ENCODE measurements at places on chromosomes 3 and 15.
A peak's percentile ranks its signal among the peaks of the same experiment; 100 is the strongest.

GRCh38 chr15:70494852-70495571 lies 268.3 kb downstream of the UACA start:
- DNase-seq, result no peak

DNA sequence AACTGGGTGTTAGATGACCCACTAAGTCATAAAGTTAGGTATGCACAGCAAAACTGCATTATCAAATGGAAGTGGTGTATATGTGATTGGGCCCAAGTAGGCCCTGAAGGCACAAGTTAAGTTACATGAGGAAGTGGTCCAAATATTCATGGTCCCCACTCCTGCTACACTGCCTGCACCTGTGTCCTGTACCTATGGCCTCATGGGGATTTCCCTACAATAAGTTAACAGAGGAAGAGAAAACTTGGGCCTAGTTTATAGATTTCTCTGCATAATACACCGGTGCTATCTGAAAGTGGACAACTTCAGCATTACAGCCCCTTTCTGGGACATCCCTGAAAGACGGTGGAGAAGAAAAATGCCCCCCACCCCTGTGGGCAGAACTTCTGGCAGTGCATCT lies 41.5 kb downstream of the STRIT1 start:
- no peak for DNase-seq

- no peak for DNase-seq
Observed at GRCh38 chr3:13083898-13084297, 10.7 kb upstream of the IQSEC1 start.

DNA sequence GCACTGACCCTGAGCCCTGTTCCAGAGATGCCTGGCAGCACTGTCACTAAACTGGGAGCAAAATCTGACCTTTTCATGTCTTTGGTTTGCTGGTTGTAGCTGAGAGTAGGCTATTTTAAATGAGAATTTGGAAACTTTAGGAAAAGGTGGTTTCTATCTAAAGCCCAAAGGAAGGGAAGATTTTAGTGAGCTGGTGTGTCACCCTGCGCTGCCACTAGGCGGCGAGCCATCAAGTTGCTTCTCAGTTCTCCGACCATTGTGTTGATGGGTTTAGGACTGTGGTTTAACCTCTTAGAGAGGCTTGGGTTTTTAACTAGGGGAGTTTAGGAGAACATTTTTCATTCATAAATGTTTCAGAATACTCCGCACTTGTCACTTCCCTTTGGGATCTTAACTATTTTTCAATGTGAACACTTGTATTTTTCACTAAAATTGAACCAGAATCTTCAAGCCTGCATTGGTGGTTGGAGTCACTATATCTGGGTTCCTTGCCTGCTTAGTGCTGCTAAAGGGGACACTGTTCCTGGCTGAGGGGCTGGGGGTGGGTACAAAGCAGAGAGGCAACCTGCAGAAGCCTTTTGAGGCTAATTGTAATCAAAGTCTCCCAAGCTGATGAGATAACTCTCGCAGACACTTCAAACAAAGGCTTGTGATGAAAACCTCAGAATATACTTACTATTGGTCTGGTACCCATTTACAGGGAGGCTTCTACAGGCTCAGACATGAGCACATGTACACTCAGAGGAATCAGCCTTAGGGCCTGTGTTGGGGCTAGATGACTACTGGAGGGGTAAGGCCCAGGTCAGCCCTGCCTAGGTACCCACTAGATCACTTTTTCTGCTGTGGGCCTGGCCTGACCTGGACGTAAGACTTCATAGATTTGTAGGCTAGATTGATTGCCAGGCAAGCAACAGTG lies 16.8 kb downstream of the EXOSC7 start:
- no peak for DNase-seq

GRCh38 chr15:80587816-80588456 lies 107.2 kb upstream of the ABHD17C start:
- DNase-seq, result no peak

GRCh38 chr3:15107075-15107947 lies 8.4 kb upstream of the RBSN start:
- no peak for DNase-seq

- DNase-seq, result no peak
Observed at GRCh38 chr3:74801924-74802323, 187.5 kb upstream of the CNTN3 start.

GRCh38 chr15:65362491-65362890 lies 15.3 kb downstream of the IGDCC3 start:
- no peak for DNase-seq

DNA sequence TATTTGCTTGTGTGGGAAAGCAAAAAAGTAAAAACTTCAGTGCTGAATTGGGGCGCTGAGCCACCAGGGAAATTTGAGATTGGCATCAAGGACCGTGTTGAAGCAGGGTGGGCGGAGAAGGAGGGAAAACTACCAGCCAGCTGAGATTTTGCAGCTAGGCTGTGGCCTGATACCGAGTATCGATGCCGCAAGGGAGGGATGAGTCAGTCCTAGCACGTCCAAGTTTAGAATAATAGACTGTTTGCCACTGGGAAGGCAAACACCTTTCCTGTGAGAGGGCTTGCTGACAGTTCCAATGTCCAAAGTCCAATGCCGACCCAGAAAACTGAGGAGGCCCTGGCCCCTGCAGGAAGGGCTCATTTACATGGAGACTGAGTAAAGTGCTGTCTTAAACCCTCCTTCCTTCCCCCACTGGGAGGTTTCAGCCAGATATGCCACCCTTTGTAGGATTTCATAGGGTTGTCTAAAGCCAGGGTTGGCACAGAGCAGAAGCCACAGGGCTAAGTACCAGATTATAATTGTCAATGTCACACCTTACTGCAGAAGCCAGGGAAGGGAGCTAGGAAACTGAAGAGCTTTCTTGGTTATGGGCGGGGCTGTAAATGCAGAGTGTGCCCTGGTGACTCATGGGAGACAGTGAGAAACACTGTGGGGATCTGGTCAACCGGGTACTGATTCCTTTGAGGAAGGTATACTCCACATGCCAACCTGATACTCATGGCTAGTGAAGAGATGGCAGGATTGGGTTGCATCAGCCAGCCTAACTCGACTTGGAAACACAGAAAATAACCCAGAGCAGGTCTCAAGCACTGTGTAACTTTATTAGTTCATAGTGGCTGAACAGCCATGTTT lies 28.4 kb upstream of the PIK3CB start:
- no peak for DNase-seq

- no peak for DNase-seq
Observed at GRCh38 chr15:72365844-72366243, 10.0 kb downstream of the HEXA start.

DNA sequence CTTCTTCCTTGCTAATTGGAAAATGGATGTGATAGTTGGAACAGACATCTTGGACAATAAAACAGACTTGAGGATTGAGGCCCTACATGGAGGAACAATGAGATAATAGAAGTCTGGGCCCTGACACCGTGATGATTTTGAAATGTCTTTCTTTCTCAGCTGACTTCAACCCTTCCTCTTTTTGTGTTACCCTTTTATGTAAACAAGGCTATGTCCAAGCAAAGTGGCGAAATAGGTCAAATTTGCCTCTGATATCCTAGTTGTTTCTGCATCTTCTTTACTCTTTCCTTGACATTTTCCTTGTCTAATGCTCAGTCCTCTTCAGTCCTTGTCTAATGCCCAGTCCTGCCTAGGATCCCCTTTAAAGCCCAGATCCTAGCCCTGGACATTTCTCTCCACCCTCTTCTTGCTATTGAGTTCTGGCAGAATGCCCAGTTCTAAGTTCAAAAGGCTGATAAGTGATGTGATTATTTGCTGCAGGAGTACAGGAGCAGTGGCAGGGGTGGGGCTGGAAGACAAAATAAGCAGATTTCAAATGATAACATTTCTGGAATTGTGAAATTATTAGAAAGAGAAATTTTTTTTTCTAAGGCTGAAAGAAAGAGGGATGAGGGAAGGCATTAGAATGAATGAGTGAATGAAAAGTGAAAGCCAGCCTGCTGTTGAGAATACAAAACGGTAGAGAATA lies 6.5 kb upstream of the VPS8 start:
- no peak for DNase-seq

GRCh38 chr3:146496251-146496650 lies 26.9 kb upstream of the PLSCR2 start:
- no peak for DNase-seq

- no peak for DNase-seq
Observed at GRCh38 chr3:134084242-134084950, 54.7 kb upstream of the SLCO2A1 start.

DNA sequence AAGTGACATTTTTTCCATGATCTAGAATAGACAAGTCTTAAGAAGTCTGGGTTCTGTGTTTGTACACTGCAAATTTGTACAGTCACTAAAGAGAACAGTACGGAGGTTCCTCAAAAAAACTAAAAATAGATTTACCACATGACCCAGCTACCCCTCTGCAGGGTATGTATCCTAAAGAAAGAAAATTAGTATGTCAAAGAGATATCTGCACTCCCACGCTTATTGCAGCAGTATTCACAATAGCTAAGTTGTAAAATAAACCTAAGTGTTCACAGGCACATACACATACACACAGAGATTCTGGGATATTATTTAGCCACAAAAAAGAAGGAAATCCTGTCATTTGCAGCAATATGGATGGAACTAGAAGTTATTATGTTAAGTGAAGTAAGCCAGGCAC lies 120.4 kb downstream of the ZIC1 start:
- DNase-seq, result no peak

GRCh38 chr3:23202921-23203707 lies at the start of gene UBE2E2:
Gene UBE2E2, plus strand, starts transcription at chr3:23203327.
- peak; percentile 13 for DNase-seq

- DNase-seq, result no peak
Observed at GRCh38 chr3:168467115-168467714, 371.5 kb upstream of the GOLIM4 start.

- DNase-seq, result no peak
Observed at GRCh38 chr3:29503958-29504357, 223.1 kb downstream of the RBMS3 start.

DNA sequence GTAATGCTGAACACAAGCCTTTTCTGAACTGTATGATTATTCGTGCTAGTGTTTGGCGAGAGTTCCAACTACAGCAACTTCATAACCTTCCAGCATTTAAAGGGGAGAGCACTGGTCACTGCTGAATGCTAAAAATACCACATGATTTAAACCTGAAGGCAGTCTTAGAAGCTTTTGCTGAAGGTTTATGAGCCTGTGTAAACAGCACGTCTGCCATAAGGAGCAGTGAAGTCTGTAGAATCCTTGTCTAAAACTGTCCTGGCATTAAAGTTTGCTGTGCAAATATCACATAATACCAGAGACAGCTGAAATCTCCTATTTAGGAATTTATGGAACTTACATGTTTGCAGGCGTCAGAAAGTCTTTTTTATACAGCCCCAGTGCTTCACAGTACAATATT lies 5.9 kb downstream of the SATB1 start:
- no peak for DNase-seq

DNA sequence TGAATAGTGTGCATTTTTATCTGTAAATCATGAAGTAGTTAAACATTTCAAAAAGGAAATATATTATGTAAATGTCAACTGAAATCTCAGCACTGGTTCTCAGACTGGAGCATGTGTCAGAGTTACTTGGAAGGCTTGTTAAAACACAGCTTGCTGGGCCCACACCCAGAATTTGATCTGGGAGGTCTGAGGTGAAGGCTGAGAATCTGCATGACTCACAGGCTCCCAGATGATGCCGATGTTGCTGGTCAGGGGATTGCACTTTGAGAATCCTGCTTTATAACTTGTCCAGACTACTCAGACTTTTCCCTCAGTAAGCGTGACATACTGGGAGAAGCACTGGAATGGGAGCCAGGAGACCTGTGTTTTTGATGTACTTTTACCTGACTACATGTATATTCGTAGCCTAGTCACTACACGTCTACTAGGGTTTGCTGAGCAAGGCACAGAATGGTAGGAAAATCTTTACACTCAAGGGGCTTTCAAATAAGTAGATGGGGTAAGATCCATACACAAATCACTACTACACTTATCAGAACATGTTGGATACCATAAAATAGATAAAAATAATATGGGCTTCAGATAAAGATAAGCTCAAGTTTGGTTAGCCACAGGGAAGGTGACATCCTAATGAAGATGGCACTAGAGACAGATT lies 77.1 kb upstream of the MEX3B start:
- DNase-seq, result no peak

GRCh38 chr3:10229576-10229975 lies 18.7 kb upstream of the TATDN2 start:
- no peak for DNase-seq

GRCh38 chr3:125428216-125428830 lies 53.2 kb upstream of the ZNF148 start:
- DNase-seq, result no peak

GRCh38 chr3:16399473-16399872 lies 114.0 kb downstream of the RFTN1 start:
- no peak for DNase-seq

GRCh38 chr15:72889545-72889944 lies 106.0 kb upstream of the ADPGK start:
- DNase-seq, result no peak

GRCh38 chr3:177514611-177515499 lies 317.6 kb upstream of the TBL1XR1 start:
- no peak for DNase-seq

- no peak for DNase-seq
Observed at GRCh38 chr15:90262426-90262825, 3.0 kb upstream of the NGRN start.

- DNase-seq, result no peak
Observed at GRCh38 chr3:170085396-170085795, 47.6 kb downstream of the GPR160 start.

GRCh38 chr15:90650956-90651689 lies 66.0 kb upstream of the BLM start:
- no peak for DNase-seq

- peak; percentile 30 for DNase-seq
Observed at GRCh38 chr3:121431726-121432517, 113.9 kb downstream of the POLQ start.

DNA sequence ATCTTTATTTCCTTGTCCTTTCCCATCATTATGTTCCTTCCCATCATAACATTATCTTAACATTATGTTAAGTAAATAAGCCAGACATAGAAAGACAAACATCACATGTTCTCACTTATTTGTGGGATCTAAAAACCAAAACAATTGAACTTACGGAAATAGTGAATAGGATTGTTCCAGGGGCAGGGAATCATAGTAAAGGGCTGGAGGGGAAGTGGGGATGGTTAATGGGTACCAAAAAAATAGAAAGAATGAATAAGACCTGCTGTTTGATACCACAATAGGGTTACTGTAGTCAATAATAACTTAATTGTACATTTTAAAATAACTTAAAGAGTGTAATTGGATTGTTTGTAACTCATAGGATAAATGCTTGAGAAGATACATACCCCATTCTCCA lies 36.7 kb upstream of the MBNL1 start:
- no peak for DNase-seq

Measured in activated gamma-delta T cell treated with anti-CD3 and anti-CD28 coated beads, Interleukin-2, amount 50 U/mL, for 16 hours (primary cell).